ENCODE measurements at places on chromosomes 1 and 21.

GRCh38 chr1:30414086-30414850 is 309.1 kb downstream of the MATN1 start:
- peak; percentile 29 for DNase-seq

GRCh38 chr1:30444401-30444800 is 279.0 kb downstream of the MATN1 start:
- no peak for DNase-seq

- no peak for DNase-seq
Observed at GRCh38 chr1:113870778-113871177, 734 bp downstream of the PTPN22 start.

DNA sequence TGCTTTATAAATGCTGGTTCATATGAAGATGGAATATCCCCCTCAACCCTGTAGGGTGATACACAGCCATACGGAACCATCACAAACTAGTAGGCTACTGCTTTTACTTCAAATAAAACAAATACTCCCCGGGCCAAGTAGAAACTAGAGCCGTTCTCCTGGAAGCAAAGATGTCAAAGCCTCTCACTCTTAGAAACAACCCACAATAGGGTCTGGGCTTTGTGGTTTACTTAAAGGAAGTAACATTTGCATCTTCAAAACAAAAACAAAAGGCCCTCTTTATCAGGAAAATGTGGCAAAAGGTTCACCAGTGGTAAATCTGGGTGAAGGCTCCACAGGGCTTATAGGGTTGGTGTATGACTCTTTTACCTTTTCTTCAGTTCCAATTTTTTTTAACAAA is 49.8 kb downstream of the HLCS start:
- no peak for DNase-seq

GRCh38 chr1:46401964-46402626 is 8.0 kb downstream of the FAAH start:
- no peak for DNase-seq
